ENCODE measurements at places on chromosomes 13 and 19.

DNA sequence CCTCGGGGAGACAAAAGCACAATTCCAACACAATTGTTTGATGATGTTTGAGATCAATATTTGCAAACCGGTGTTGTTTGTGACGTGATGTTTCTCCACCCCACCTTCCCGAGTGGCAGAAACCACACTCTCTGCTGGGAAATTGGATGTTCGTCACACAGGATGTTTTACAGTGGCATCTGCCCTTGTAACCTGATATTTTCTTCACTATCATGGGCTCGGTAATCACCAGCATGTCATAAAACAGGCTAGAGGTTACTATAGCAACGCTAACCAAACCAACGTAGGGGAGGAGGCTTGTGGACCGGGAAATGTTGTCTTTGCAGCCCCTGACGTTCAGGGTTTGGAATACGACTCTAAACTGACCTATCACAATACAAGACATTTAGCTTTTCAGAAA is 454.5 kb downstream of the IRS2 start:
- no peak for DNase-seq

DNA sequence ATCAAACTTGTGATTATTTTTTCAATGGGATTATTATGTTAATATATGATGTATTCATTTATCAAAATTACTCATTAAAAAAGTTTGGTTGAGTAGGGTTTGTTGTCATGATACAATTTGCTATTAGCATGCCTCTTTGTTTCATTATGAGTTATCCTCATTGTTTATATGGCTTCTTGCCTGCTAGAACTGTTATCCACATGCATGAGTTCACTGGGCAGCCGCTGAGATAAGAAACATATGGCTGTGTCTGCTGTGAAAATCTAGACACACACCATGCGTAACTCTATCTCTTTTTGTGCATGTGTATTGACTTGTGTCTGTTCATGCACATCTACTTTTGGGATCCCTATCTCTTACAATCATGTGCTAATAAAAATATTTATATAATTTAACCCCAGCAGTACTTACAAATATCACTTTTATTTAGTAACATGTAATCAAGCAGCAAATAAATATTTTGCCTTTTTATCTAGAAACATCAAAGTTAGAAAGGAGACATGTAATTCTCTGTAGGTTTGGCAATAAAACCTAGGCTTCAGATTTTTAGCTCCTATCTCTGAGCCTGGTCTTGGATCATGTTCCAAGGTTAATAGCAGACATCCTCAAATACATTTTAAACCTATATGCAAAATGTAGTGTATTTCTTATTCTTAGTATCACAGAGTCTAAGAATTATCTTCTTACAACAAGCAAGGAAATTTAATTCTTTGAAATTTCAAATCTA is 11.2 kb upstream of the KLF12 start:
- DNase-seq, result no peak

GRCh38 chr19:49588365-49589122 is 2.4 kb upstream of the PRR12 start:
- no peak for DNase-seq

DNA sequence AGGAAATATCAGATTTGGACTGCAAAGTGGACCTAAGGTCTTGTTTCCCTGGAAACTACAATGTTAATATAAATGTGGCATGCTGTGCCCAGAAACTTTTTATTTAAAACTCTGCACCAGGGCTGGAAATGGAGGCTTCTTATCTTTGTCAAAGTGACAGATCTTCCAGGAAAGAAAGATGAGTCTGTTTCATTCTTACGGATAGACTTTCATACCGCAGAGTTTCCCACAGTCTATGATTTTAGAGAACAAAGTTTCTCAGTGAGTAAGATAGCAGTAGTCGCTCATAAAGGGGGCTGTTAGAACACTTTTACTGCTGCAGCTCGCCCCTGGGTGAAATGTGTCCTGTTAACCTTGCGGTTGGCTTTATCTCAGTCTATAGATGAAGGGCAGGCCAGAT is 6.7 kb downstream of the CLEC11A start:
- DNase-seq, result no peak

DNA sequence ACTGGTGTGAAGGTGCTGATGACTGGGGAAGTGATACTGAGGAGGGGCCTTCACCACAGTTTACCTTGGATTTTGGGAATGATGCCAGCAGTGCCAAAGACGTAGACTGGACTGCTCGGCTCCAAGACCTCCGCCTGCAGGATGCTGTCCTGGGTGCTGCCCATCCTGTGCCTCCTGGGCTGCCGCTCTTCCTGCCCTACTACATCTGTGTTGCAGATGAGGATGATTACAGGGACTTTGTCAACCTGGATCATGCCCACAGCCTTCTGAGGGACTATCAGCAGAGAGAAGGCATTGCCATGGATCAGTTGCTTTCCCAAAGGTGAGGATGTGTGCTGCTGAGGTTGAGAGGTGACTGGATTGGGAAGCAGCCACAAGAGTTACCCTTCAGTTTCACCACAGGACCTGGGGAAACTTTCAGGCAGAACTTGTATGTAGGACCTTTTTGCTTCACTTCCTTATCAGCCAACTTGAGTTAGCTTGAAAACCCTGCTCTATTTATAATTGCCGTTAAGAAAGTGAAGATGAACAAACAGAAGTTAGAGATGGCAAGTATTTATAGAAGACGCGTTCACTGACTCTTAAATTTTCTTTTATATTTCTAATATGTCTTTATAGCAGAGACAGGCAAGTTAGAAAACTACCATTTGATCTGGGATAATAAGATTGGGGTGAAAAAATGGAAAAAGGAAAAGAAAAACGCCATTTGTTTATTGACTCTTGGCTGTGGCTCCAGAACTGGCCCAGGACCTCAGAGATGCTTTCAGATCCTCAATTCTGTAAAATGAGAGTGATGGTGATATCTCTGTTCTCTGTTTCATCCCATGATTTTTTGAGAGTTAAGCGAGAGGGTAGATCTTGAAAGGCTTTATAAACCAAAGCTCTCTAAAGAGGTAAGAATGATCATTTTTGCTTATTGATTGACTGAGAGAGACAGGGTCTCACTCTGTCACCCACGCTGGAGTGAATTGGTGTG is 5.3 kb downstream of the PDCD2L start:
- no peak for DNase-seq

DNA sequence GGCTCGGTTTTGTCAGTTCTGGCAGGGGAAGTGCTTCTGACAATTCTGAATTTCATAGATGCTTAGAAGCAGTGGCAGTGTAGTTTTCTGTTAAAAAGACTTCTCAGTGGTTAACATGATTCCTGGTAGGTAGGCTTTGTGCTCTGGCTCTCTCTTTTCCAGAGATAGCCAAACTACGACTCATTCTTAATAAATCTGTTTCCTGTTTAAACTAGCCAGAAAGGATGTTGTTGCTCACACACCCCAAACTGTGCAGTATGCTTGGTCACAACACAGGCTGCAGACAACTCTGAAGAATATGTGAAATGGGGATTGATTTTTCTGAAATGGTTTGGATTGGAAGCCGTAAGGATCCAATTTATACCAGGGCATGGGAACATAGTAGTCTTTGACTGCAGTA is 711.5 kb downstream of the PCDH17 start:
- no peak for DNase-seq
